ENCODE measurements at places on chromosomes 2 and 18. TPM values are rescaled to one million over a fixed set of nuclear protein-coding genes. Genes with fewer than 3 reads are reported as not detected.
A peak's percentile ranks its signal among the peaks of the same experiment; 100 is the strongest.

- DNase-seq = no peak
These were observed 121.6 kb downstream of the TXNL1 start for GRCh38 chr18:56516789-56517188.

- DNase-seq = no peak
These were observed 25.0 kb upstream of the MSGN1 start for GRCh38 chr2:17791121-17791816.

- DNase-seq = peak; percentile 70
These were observed at the start of gene YES1 for GRCh38 chr18:811892-812375. Gene YES1 (minus strand): TSS chr18:812242. CDS start chr18:756827, 55,415 bp downstream.

DNA sequence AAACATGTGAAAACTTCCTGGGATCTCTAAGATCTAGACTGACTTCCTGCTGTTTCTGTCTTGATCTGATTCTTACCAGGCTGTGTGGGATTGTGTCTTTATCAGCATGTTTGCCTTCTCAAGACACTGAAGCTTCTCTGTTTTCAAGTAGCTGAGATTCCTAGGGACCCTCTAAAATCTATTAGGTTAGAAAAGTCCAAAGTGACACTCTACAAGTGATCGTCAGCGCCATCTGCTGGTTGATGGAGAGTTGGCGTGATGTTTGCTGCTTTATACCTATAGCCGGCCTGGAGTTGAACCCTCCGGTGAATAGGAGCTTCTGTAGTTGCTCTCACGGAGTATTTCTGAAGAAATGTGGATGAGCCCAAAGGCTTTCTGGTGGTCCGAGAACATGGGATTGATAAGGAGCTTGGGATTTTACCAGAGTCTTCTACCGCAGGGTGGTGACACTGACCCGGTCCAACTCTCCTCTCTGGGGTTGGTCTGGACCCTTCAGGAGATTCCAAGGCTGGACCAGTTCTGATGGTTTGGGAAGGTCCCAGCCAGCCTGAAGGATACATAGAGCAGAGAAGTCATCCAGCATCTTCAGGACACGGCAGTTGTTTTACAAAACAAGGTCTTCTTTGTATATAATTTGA lies 96.0 kb upstream of the TTC39C start:
- peak; percentile 83 for DNase-seq

DNA sequence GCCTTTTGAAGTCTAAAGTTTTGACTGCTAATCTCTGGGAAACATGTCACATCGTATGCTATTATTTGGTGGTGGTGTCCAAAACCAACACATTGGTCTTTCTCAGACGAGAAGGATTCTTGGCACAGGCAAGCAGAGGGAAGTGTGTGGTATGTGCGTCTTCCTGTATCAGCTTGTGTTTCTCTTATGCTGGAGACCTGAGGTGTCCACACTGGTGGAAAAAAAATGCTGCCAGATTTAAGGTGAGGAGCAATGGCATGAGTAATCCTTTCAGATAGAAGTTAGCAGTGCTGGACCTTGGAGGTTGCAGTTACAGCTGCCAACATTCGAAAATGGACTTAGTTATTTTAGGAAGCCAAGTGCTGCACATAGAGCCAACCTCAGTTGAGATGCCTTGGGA lies 11.7 kb upstream of the FHL2 start:
- no peak for DNase-seq

- no peak for DNase-seq
These were observed 37.2 kb downstream of the GALNT1 start for GRCh38 chr18:35618696-35619095.

Gene ARMC9
- 0.58 TPM for total RNA-seq

All from activated CD4-positive, alpha-beta T cell treated with anti-CD3 and anti-CD28 coated beads, Interleukin-2, amount 10 ng/mL, durations not matched to agents 7 days and 5 days (primary cell).